ELF-1 (cell line): ENCODE measurements at places on chromosomes 2 and 18.
A peak's percentile ranks its signal among the peaks of the same experiment; 100 is the strongest.

DNA sequence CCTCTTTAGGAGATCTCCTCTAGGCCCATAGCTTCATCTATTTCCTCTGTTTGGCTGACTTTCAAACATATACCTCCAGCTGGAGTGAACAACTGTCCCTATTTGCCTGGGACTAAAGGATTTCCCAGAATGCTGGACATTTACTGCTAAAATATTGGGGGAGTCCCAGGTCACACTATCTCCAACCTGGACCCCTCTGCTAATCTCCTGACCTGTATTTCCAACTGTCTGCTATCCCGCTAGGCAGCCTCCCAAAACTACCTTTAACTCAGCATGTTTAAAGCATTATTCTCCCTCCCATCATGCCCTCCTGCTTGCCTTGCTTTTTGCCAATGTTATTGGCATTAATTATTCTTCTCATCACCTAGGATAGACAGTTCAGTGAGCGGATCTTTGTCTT is 77.1 kb downstream of the THADA start:
- DNase-seq, result no peak

DNA sequence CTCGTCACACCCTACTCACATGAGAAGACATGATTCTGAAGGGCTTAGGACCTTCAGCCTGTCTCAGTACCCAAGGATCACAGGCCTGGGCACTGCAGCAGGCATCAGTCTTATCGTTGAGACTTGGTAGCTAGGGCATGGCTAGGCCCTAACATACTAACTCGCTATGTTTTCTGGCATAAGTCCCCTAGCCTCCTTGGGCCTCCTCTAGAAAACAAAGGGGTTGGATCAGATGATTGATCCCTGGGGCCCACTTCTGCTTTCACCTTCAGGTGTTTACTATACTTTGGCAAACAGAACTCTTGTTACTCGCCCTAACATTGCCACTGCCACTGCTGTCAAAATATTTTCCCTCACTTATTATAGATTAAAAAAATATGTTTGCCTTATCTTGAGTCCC is 44.2 kb downstream of the VSNL1 start:
- no peak for DNase-seq

DNA sequence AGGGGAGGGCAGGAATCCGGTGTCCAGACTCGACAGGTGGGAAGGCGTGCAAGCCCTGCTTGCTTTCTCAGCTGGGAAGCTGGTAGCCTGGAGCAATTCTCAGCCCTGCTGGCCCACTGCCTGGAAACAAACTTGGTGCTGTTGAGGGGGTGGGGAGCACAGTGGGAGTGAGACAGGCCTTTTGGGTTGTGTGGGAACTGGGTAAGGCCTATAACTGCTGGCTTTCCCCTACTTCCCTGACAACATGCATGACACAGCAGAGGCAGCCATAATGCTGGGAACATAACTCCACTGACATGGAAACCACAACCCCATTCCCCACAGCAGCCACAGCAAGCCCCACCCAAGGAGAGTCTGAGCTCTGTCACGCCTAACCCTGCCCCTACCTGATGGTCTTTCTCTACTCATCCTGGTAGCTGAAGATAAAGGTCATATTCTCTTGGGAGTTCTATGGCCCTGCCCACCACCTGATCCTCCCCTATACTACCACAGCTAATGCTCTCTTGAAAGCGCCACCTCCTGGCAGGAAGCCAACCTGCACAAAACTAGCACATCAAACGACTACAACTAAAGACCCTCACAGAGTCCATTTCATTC is 122.9 kb upstream of the ACVR1C start:
- DNase-seq, result peak; percentile 78

DNA sequence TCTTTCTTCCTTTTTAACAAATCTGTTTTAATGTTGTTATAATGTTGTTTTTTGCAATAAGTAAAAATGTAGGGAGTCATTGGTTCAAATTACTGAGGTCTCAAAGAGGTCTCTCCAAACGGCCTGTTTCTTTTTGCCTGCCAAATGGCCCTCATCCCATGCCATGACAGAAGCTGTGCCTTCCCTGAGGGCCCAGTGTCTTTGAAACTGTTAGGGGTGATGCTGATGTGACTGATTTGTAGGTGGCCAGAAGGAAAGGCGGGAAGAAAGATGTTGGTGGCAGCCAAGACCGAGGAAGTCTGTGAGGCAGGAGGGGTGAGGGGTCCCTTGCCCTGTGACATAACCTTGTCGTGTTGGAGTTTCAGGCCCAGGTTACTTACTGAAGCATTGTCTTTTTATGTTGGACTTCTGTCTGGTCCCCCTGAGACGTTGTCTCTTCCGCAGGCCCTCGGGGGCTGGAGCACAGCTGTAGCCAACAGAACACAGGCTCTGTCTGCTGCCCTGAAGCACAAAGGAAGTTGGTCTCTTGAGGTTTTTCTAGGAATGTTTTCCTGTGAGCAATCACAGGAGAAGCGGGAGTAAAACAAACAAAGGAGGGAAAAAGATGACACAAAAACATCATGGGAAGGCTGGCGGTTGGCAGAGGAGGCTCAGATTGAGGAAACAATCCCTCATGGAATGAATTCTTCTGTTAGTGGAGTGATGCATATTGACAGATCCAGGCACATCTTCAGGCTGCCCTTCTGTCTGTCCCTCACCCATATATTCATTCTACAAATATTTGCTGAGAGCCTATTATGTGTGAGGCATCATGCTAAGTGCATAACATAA is 4.9 kb upstream of the ST3GAL5 start:
- peak; percentile 82 for DNase-seq

DNA sequence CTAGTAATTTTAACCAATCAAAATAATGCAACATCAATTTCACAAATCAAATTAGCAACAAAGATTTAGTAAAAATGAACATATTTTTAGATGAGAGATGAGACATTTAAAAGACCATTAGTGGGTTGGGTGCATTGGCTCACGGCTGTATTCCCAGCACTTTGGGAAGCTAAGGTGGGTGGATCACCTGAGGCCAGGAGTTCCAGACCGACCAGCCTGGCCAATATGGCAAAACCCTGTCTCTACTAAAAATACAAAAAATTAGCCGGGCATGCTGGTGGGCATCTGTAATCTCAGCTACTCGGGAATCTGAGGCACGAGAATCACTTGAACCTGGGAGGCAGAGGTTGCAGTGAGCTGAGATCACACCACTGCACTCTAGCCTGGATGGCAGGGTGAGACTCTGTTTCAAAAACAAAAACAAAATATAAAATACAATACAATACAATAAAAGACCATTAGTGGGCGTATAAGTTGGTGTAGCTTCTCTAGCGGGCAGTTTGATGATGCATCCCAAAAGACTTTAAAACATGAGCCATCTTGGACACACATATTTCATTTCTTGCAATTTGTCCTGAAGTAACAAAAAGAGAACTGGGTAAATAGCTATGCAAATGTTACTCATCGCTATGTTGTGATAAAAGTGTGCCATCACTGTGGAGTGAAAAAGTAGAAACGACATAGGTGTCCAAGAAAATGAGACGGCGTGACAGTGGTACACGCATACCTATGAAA is 101.8 kb downstream of the COL6A3 start:
- no peak for DNase-seq

- no peak for DNase-seq
Observed at GRCh38 chr2:105397953-105398335, 907 bp downstream of the FHL2 start.

- DNase-seq, result no peak
Observed at GRCh38 chr18:33755391-33755790, 177.4 kb downstream of the ASXL3 start.

GRCh38 chr2:15511686-15512085 is 49.4 kb downstream of the NBAS start:
- DNase-seq, result no peak

DNA sequence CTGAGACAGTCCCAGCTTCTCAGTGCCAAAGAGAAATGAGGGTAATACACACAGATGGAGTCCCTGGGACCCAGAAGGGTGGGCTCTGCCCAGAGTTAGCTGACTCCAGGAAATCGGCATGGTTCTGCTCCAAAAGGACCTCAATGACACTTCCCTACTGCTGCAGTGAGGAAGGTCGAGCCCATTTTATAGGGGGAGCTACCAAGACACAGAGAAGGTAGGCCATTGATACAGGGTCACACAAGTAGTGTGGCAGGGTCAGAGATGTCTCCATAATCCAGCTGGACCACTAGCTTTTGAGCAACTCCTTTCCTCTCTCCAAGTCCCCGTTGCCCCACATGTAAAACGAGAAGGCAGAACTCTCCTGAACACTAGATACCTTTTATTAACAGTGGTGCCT is 276.9 kb downstream of the MYCN start:
- no peak for DNase-seq

GRCh38 chr18:23683671-23684070 is 5.6 kb upstream of the LAMA3 start:
- DNase-seq, result no peak

- no peak for DNase-seq
Observed at GRCh38 chr2:42743659-42743990, 20.3 kb downstream of the OXER1 start.

DNA sequence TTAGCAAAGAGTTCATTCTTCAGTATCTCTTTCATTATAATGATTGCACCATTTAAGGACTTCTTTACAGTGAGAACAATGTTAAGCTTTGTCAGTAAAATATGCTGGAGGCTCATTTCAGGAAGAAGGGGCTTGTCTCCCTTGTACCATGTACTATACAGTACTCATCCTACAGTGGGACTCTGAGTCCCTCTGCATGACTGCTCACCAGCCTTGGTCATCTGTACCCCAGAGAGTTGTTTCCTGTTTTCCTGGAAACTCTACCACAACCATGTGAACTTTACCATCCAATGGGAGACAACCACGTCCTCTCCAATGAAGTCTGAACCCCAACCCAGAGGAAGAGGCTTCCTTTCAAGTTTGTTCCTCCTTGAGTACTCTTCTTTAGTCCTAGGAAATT is 1171.1 kb upstream of the CRIM1 start:
- no peak for DNase-seq

DNA sequence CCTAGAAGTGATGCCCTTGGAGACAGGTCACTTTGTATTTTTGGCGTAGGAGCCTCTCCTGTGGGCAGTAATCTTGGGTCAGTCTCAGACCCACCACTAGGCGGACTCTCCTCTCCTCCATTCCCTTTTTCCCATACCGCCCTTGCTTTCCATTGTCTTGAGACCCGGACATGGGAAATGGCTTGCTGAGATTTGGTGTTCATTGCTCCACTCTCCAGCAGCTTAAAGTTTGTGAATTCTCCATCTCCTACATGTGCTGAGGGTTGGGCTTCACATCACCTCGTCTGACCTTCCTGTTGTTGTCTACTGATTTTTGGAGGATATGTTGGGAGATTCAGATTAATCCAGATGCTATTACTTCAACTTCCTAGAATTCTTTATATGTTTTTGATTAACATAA is 159.2 kb upstream of the RAB12 start:
- peak; percentile 80 for DNase-seq

DNA sequence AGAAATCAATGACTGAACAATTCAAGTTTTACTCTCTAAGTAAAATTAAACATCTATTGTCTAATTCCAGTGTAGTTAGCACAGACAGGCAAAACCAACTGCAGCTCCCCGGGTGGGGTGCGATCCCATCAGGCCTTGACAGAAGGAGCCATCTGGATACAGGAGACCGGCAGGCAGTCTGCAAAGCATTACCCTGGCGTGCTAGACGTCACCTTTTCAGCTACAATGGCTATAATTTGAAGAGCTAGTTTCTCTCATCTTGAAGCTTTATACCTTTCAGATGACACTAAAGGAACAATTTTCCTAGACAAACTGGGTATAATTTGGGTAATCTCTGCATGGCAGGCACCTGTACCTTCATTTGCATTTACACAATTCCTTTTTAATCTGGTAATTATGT is 761.5 kb upstream of the SOX11 start:
- no peak for DNase-seq

GRCh38 chr2:41913921-41914609 is 133.8 kb upstream of the PKDCC start:
- no peak for DNase-seq

DNA sequence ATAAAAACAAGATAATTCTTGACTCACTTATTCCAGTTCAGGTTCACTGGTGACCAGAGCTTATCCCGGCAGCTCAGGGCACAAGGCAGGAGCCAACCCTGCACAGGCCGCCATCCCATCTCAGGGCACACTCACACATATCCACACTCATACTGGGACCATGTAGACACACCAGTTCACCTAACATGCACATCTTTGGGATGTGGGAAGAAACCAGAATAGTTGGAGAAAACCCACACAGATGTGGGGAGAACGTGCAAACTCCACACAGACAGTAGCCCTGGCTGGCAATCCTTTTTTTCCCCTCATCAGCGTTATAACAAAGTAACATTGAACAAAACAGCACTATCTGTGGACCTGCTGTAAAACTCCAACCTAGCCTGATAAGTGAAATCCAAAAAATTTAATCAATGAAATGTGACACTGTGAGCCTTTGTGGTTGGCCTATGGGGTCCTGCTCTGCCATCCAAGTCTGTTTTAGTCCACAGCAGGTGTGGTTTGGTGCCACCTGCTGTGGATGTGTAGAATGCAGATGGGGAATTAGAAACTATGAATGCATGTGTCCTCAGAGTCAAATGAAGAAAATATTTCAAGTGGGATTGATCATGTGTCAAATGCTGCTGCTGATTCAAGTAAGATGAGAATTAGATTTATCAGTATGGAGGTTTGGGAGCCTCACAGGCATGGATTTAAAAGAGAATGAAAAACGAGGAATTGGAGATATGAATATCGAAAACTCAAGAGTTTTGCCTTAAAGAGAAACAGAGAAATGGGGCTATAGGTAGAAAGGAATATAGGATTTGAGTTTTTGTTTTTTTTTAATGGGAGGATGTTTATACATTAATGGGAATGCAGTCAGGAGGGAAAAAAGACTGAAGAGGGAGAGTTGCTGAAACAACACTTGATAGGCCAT is 47.0 kb downstream of the UGP2 start:
- DNase-seq, result peak; percentile 51

DNA sequence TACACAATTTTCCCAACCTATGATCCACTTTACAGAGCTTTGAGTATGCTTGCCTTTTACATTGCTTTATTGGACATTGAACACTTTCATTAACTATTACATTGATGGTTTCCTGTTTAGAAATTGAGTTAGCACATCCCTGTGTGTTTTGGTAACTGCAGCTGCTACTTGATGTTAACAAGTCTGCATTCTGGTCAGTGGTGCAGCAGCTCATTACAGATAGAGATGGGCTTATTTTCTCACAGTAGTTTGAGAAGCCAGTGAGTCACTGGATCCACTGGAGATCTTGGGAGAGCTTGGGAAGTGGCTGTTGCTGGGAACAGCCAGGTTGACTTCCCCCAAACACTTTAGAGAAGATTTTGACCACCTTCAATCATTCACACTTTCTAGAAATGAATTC is 150.5 kb downstream of the ARHGAP15 start:
- no peak for DNase-seq

GRCh38 chr2:23483791-23484190 is 98.8 kb downstream of the KLHL29 start:
- no peak for DNase-seq

GRCh38 chr2:239143858-239144712 is 256.7 kb downstream of the HDAC4 start:
- peak; percentile 56 for DNase-seq

- DNase-seq, result no peak
Observed at GRCh38 chr2:226273440-226273839, 526.2 kb downstream of the IRS1 start.

DNA sequence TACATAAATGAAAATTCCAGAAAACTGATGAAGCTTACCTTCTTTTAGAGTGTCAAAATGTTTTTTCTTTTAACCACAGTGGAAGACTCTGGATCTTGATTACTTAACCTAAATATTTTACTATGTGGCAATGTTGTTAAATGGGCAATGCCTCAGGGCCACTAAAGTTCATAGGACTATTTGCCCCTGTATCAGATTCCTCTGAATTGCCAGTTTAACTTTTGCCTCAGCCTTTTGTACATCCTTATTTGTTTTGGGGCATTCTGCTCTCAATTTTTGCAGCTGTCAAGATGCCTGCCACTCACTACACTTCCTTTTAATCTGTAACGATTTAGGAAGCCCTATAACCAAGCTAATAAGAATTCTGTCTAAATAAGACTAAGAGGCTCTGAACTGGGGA is 31.7 kb upstream of the SERTAD2 start:
- DNase-seq, result no peak
